ENCODE measurements at places on chromosomes 4 and X. TPM values are rescaled to one million over a fixed set of nuclear protein-coding genes. Genes with fewer than 3 reads are reported as not detected.

GRCh38 chr4:38166082-38166481 lies 205.9 kb downstream of the PTTG2 start:
- no peak overlapping the region for H3K27ac ChIP-seq
- peaks cover 30% of the 10 kb centered on the region for H3K4me1 ChIP-seq
- no peak overlapping the region for H3K4me3 ChIP-seq
- no peak for DNase-seq
- H3K27me3 ChIP-seq: no peaks in the 10 kb centered on the region
- H3K36me3 ChIP-seq: peaks cover 5% of the 10 kb centered on the region

Gene GPM6B
- total RNA-seq: 119 TPM

GRCh38 chr4:80196259-80196921 lies 913 bp upstream of the PRDM8 start:
- peaks cover 98% of the 10 kb centered on the region for H3K27me3 ChIP-seq
- no peak for DNase-seq
- H3K4me1 ChIP-seq: peaks cover 33% of the 10 kb centered on the region
- no peak overlapping the region for H3K27ac ChIP-seq

Gene GAB1
- total RNA-seq: 29.2 TPM

Gene LEF1
- total RNA-seq: 62.1 TPM

Gene IDS
- total RNA-seq: 25.3 TPM

DNA sequence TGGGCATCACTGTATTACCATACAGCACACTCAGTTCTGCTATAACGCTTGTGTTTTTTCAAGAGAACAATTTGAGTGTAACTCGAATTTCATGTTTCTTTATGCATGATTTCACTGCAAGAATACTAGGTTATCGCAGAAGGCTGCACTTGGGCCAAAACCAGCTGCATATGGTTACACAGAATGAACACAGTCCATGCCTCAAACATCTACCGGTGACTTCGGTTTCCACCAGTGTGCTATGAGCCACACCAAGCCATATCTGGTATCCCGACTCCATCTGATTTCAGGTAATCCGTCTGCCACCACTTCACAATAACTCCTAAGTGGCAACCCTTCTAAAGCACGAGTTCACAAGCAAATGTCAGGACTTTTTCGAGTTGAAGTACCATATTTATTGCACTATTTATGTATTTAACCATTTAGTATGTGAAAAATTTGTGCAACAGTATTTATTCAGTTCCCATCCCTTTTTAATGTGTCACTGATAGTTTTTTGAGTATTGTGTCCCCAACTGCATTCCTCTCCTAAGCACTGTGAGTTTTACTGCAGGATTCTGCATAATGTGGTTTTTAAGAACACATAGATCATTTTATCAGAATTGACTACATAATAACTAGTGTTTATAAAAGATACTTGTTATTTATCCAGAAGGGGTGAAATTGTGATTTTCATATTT lies 111.8 kb downstream of the APBB2 start:
- no peak overlapping the region for H3K27ac ChIP-seq
- no peaks in the 10 kb centered on the region for H3K36me3 ChIP-seq
- no peak overlapping the region for H3K4me3 ChIP-seq

Gene PRRG1
- total RNA-seq: 8.0 TPM

- no peaks in the 10 kb centered on the region for H3K27me3 ChIP-seq
- no peaks in the 10 kb centered on the region for H3K36me3 ChIP-seq
- H3K27ac ChIP-seq: no peak overlapping the region
- H3K4me3 ChIP-seq: no peak overlapping the region
Observed at GRCh38 chr4:138697851-138698250, 317.7 kb upstream of the NOCT start.

GRCh38 chr4:24858550-24858949 lies 54.3 kb downstream of the CCDC149 start:
- no peak for DNase-seq
- no peak overlapping the region for H3K27ac ChIP-seq
- H3K36me3 ChIP-seq: peaks cover 25% of the 10 kb centered on the region
- H3K27me3 ChIP-seq: no peaks in the 10 kb centered on the region
- H3K4me1 ChIP-seq: peaks cover 13% of the 10 kb centered on the region
- H3K4me3 ChIP-seq: no peak overlapping the region

GRCh38 chr4:187550256-187550950 lies 445.2 kb upstream of the ZFP42 start:
- no peak overlapping the region for H3K27ac ChIP-seq
- no peak overlapping the region for H3K4me3 ChIP-seq
- no peaks in the 10 kb centered on the region for H3K27me3 ChIP-seq
- DNase-seq: no peak
- H3K4me1 ChIP-seq: no peaks in the 10 kb centered on the region
- H3K36me3 ChIP-seq: no peaks in the 10 kb centered on the region

GRCh38 chrX:47662144-47662657 lies 3.2 kb upstream of the UXT start:
- no peak overlapping the region for H3K27ac ChIP-seq
- peaks cover 14% of the 10 kb centered on the region for H3K4me1 ChIP-seq
- no peak overlapping the region for H3K4me3 ChIP-seq
- H3K36me3 ChIP-seq: no peaks in the 10 kb centered on the region
- no peak for DNase-seq

DNA sequence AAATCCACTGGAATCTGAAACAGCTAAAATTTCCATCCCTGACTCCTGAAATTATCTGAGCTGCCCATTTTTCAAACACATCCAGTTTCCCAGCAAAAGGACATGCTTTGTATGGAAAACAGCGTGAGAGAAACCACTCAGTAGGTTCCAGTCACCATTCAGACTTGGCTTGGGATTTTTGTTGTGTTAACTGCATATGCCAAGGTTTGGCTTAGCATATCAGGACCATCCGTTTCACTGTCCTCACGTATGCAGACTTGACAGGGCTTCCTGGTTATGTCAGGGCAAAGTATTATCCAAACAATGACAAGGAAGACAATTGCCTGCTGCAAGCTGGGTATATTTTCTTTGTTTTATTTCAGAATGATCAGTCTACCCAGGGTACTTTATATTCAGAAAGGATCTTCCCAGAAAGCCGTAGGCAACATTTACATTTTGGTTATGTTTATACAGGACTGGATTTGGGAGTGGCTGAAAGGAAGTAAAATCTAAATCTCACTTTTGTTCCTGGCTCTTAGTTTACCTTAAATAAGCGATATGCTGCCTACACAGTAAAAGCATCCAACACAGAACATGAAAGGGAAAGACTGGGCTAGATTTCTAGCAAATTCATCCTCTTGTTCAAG lies 41.3 kb upstream of the CCKAR start:
- DNase-seq: no peak
- no peaks in the 10 kb centered on the region for H3K27me3 ChIP-seq
- no peak overlapping the region for H3K4me3 ChIP-seq
- peaks cover 11% of the 10 kb centered on the region for H3K4me1 ChIP-seq
- H3K36me3 ChIP-seq: no peaks in the 10 kb centered on the region
- H3K27ac ChIP-seq: no peak overlapping the region

Gene SMIM10L2A
- 3.5 TPM for total RNA-seq

DNA sequence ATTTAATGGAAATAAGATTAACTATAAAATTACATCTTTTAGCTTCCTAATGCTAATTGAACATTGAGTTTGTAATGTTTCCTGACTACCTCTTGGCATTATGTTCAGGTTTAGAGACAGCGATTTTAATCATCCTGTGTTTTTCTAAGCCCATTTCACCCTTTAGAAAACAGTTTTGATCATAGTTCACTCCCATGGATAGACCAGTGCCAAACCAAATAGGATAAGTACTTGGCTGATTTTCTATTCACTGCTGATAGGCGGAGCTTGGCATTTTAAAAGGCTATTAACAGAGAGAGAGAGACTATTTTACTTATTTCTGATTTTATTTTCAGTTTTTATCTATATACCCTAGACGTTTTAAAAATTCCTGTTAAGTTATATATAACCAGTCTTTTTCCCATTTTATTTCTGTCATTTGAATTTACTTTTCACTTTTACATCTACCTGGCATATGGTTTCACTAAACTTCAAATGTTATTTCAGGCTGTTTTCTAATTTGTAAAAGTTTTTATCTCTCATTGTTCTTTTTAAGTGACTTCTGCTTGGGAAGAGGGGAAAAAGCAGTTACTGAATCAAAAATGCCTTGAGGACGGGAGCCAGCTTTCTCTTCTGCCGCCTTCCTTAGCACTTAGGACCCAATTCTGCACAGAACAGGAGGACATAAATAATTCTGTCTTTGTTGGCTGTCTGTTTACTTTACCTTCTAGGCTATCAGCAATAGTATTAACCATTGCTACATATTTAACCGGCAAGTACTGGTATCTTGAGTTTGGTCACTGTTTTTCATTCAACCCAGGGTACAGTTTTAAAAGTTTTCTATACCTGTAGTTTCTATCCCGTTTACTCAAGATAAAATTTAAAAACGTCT lies 46.4 kb downstream of the SGMS2 start:
- H3K4me3 ChIP-seq: no peak overlapping the region
- no peaks in the 10 kb centered on the region for H3K4me1 ChIP-seq
- H3K27ac ChIP-seq: no peak overlapping the region
- no peaks in the 10 kb centered on the region for H3K36me3 ChIP-seq

GRCh38 chrX:57651169-57651919 lies 28.7 kb downstream of the NLRP2B start:
- H3K27ac ChIP-seq: no peak overlapping the region
- H3K4me3 ChIP-seq: peak overlapping the region; percentile 4
- peaks cover 4% of the 10 kb centered on the region for H3K36me3 ChIP-seq
- no peak for DNase-seq
- H3K4me1 ChIP-seq: peaks cover 5% of the 10 kb centered on the region
- H3K27me3 ChIP-seq: no peaks in the 10 kb centered on the region

Gene SLC2A9
- 0.26 TPM for total RNA-seq

Gene KCTD8
- not detected for total RNA-seq

DNA sequence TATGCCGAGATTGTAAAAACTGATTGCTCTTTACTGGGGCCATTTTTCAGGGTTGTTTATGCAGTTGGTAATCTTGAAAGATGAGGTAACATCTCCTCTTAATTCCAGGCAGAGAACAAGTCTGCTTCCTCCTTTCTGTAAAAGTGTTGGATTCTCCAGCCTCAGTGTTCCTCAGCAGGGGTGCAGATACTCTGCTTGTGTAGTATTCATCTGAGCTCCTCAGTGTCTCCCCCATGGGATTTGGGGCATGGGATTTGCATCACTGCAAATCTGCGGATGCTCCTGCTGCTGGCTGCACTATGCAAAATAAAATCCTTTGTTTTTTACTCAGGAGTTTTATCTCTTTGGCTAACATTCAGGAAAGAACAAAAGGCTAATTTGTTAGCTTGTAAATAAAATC lies 104.9 kb upstream of the ATP8A1 start:
- no peak overlapping the region for H3K4me3 ChIP-seq
- H3K4me1 ChIP-seq: no peaks in the 10 kb centered on the region
- H3K36me3 ChIP-seq: no peaks in the 10 kb centered on the region

Gene TCEANC
- total RNA-seq: 4.6 TPM

Gene RHOH
- total RNA-seq: 3.2 TPM

Gene MAGEA9B
- total RNA-seq: not detected

DNA sequence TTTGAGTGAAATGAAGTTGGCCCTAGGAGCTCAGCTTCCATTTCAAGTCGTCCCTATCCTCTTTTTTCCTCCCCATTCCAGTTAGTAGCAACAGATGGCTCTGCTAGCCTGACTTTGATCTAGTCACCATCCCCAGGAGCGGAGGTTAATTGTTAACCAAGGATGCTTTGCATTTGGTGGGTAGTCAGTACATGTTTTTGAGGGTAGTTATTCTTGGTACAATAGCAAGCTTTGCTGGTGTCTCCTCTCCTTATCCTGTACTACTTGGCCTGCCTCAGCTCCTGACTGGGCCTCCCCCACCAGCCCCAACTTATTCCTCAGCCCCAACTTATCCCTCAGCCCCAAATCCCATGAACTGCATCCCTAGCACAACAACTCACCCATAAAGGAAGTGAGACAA lies 14.8 kb upstream of the RTL5 start:
- H3K27ac ChIP-seq: peak overlapping the region; percentile 27
- no peak overlapping the region for H3K4me3 ChIP-seq
- H3K4me1 ChIP-seq: peaks cover 32% of the 10 kb centered on the region
- no peaks in the 10 kb centered on the region for H3K27me3 ChIP-seq

GRCh38 chr4:92307181-92307580 lies 3.4 kb downstream of the GRID2 start:
- H3K27me3 ChIP-seq: peaks cover 46% of the 10 kb centered on the region
- peaks cover 31% of the 10 kb centered on the region for H3K4me1 ChIP-seq
- DNase-seq: no peak
- no peaks in the 10 kb centered on the region for H3K36me3 ChIP-seq
- peak overlapping the region; percentile 34 for H3K4me3 ChIP-seq
- H3K27ac ChIP-seq: no peak overlapping the region

Gene ESX1
- total RNA-seq: not detected

DNA sequence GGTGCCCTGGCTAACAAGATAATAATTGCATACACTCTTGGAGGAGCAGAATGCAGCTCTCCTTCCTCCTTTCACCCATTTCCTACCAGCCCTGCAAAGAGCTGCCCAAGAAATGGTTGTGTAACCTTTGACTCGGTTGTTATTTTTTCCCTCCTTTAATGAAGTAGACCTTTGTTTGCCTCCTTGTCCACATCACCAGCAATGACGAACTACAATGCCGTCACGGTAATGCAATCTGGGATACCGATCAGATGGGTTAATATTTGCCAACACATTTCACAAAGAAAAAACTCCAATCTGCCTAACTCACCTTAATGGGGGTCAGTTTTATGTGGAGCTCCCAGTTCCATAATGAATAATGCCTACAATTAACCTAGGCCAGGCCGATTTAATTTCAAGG lies 32.0 kb downstream of the GPRIN3 start:
- peaks cover 8% of the 10 kb centered on the region for H3K4me1 ChIP-seq
- H3K4me3 ChIP-seq: no peak overlapping the region
- DNase-seq: no peak
- H3K36me3 ChIP-seq: no peaks in the 10 kb centered on the region
- H3K27me3 ChIP-seq: peaks cover 8% of the 10 kb centered on the region

DNA sequence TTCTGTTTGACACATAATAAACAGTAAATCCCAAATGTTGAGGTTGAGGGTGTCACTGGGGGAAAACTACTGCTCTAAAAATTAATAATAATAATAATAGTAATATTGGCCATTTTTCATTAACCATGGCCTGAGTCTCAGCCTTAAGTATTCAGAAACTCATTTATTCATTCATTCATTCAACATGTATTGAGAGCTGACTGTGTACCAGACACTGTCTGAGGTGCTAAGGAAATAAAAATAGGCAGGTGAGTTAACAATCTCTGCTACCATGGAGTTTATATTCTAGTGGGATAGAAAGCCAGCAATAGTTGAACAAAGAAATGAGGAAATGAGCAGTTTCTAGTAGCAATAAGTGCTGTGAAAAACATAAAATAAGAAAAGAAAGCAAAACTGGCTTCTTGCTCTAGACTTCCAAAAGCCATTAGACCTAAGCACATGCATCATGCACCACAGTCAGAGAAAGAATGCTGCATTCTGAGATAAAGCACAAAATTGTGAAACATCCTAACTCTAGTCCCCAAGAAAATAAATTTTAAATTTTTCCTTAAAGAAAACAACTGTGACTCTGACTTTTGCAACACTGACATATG lies 278.7 kb downstream of the RCHY1 start:
- no peaks in the 10 kb centered on the region for H3K27me3 ChIP-seq
- no peak overlapping the region for H3K4me3 ChIP-seq
- no peaks in the 10 kb centered on the region for H3K36me3 ChIP-seq
- peaks cover 6% of the 10 kb centered on the region for H3K4me1 ChIP-seq
- DNase-seq: no peak
- H3K27ac ChIP-seq: no peak overlapping the region

- no peak for DNase-seq
- no peak overlapping the region for H3K4me3 ChIP-seq
- no peak overlapping the region for H3K27ac ChIP-seq
Observed at GRCh38 chrX:69109706-69110105, 55.5 kb downstream of the PJA1 start.

Gene FHIP1A
- total RNA-seq: not detected

GRCh38 chrX:97527725-97528124 lies 644.0 kb downstream of the RPA4 start:
- H3K27me3 ChIP-seq: no peaks in the 10 kb centered on the region
- H3K27ac ChIP-seq: no peak overlapping the region
- H3K36me3 ChIP-seq: peaks cover 15% of the 10 kb centered on the region
- DNase-seq: no peak

Data from neural crest cell (in vitro differentiated cells).